ENCODE measurements at places on chromosomes 12 and 14.

DNA sequence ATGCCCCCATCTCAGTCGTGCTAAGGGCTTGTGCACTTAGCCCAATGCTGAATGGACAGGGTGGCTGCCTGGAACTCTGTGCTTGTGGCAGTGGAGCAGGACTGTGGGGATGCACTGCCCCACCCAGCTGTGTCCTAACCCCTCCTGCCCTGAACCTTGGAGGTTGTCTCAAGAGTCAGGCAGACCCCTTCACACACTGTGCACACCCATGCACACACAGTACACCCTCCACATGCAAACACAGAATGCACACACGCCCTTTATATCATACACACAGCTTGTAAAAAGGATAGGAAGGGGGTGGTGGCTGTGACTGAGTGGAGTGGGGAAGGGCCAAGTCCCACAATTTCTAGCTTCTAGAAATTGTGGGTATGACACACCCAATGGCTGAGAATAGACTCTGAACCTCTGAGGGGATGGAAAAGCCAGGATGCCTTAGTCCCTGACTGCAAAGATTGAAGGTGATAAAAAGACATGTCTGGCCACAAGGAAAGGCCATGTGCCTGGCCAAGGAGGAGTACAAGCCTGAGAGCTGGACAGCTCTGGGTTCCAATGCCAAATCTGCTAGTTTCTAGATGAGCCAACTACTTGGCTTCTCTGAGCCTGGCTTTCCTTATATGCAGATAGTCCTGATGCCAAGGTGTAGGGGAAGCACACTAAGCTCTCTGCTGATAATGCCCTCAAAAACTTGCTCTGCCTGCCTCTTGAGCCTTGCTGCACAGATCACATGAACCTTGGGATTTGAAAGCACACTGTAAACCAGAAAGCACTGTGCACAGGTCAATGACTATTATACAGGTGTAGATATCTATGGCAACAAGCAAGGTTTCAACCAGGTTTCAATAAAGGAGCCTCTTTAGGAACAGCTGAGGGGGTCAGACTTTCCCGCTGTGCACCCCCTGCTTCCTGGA is 8.4 kb downstream of the KRT8 start:
- DNase-seq: no peak
- H3K27ac ChIP-seq: no peak overlapping the region
- H3K4me3 ChIP-seq: no peak overlapping the region
- peaks cover 6% of the 10 kb centered on the region for H3K4me1 ChIP-seq

DNA sequence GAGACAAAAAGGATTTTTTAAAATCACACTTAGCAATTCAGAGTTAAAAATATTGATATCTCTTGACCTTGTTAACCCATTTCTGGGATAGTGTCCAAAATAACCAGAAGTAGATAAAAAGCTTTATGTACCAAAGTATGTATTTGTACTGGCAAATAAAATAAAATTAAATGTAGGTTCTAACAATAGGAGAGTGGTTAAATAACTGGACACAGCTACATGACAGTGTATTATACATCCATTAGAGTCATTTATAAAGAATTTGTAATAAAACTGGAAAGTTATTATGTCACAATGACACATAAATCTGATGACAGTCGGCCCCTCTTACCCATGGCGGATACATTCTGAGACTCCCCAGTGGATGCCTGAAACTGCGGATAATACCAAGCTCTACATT is 34.0 kb downstream of the BMAL2 start:
- H3K27ac ChIP-seq: no peak overlapping the region
- H3K36me3 ChIP-seq: peaks cover 7% of the 10 kb centered on the region
- H3K4me1 ChIP-seq: no peaks in the 10 kb centered on the region
- DNase-seq: no peak
- no peak overlapping the region for H3K4me3 ChIP-seq

DNA sequence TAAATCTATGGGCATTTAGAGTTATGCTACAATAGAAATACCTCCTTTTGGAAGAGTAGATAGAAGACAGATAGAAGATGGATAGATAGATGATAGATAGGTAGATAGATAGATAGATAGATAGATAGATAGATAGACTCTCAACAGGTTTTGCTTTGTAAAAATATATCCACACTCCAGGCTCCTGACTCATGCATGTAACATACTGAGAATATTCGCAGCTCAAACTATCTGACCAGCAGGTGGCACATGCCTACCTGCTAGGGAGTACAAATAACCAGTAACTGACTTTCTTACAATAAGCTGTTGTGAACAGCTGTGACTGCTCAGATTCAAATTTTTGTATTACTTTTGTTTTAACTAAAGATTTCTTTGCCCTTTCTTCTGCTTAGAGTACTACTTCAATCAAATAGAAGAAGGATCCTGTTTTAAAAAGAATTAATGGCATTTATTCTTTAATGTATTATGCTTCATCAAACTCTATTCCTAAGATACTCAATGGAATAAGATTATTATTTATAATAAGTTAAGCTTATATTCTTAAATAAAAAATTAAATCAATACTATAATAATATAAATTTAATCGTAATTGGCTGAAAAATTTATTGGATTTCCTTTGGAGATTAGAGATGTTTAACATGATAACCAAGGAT is 15.8 kb upstream of the CPNE8 start:
- H3K36me3 ChIP-seq: no peaks in the 10 kb centered on the region
- no peaks in the 10 kb centered on the region for H3K4me1 ChIP-seq
- no peak overlapping the region for H3K27ac ChIP-seq
- DNase-seq: peak; percentile 60
- H3K4me3 ChIP-seq: no peak overlapping the region

DNA sequence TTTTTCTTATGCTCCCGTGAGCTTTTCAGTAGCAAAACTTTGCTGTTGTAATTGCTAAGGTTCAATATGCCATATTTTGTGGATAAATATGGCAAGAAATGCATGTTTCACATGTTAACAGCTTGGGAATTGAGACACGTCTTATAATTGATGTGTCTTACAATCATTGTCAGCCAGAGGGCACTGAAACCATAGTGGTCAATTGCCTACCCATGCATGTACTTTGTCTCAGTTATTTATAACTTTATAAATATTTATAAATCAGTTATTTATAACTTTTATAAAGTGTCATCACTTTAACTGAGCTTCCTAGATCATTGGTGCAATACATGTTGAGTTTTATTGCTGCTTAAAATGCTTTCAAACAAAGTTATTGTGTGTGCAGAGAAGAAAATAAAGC is 82.0 kb downstream of the CATSPERB start:
- no peak overlapping the region for H3K4me3 ChIP-seq
- no peaks in the 10 kb centered on the region for H3K4me1 ChIP-seq
- peaks cover 3% of the 10 kb centered on the region for H3K36me3 ChIP-seq
- H3K27me3 ChIP-seq: no peaks in the 10 kb centered on the region
- no peak overlapping the region for H3K27ac ChIP-seq

DNA sequence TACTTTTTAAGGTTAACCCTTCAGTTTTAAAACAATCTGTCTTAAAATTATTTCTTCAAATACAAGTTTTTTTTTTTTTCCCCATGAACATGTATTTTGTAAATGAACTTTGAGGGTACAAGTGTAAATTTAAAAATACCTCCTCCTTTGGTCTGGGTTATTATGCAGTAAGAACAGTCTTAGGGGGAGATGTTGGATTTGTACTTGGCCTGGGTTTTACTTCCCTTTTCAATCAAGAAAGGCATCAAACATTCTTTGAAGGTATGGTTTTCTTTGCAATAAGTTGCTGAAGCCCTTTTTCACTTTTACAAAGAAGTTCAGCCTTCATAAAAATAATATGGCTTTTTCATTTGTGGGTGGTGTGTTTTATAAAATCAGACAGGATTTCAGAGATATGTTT is 20.5 kb downstream of the WBP11 start:
- H3K27me3 ChIP-seq: no peaks in the 10 kb centered on the region
- no peak overlapping the region for H3K27ac ChIP-seq
- H3K36me3 ChIP-seq: peaks cover 8% of the 10 kb centered on the region

DNA sequence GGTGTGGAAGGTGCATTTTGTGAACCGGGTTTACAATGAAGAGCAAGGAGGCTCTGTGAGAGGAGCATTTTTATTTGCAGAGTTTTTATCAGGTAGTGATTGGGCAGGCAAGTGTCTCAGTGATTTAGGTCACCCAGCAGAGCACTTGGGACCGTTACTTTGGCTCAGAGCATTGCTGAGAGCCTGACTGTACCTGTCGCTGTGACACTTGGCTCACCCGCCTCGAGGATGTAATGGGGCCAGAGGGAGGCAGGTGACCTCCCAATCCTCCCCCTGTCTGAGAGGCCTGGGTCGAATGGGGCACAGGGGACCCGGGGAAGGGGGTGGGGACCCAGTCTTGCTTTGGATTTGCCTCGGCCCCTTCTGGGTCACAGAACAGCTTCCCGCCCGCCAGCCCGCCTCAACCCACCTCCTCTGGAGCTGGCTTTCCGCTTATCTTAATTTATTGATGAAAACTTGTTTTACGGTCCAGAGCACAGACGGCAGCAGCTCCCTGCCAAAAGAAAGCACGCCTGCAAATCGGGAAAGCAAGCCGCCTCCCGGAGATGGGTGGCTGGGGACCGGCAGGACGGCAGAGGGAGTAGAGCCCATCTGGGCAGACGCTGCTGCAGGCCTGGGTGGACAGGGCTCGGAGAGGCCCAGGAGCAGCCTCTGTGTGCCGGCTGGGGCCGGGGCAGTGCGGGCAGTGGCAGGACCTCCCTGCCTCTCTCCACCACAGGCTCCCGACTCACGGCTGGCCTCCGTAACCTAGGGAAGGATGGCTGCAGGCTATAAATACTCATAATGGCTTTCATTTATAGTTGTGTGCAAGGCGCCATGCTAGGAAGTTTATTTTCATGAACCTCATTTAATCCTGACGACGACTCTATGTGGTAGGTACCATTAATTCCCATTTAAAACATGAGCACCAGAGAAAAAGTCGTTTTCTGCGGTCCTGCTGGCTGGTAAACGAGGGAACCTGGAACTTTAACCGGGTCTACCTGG is 187.1 kb downstream of the TSPAN9 start:
- peaks cover 26% of the 10 kb centered on the region for H3K4me1 ChIP-seq
- peaks cover 15% of the 10 kb centered on the region for H3K27me3 ChIP-seq
- H3K4me3 ChIP-seq: no peak overlapping the region
- no peak for DNase-seq
- peaks cover 31% of the 10 kb centered on the region for H3K36me3 ChIP-seq

- no peak for DNase-seq
- no peaks in the 10 kb centered on the region for H3K4me1 ChIP-seq
- no peaks in the 10 kb centered on the region for H3K27me3 ChIP-seq
- H3K4me3 ChIP-seq: no peak overlapping the region
These were observed 68.2 kb upstream of the OVCH1 start for GRCh38 chr12:29565727-29566126.

DNA sequence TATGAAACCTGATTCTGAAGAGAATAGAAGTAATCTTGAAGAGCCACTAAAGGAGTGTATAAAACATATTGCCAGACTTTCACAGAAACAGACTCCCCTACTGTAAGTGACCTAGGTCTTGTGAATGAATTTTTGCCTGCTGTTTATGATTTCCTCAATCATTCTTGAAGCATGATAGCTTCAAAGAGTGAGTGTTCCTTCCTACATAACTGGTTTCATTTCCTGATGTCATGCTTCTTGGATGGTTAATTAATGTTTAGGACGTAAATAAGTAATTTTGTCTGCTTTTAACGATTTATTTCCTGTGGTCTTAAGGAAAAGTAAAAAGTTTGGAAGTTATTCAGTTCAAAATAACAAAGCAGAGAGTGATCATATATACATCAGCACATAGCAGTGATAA is 129.8 kb downstream of the PIK3C2G start:
- DNase-seq: no peak
- no peaks in the 10 kb centered on the region for H3K4me1 ChIP-seq
- H3K27ac ChIP-seq: no peak overlapping the region
- H3K4me3 ChIP-seq: no peak overlapping the region
- no peaks in the 10 kb centered on the region for H3K36me3 ChIP-seq

- no peak overlapping the region for H3K27ac ChIP-seq
- no peaks in the 10 kb centered on the region for H3K4me1 ChIP-seq
- no peak overlapping the region for H3K4me3 ChIP-seq
- no peaks in the 10 kb centered on the region for H3K27me3 ChIP-seq
These were observed 144.8 kb downstream of the ASCL1 start for GRCh38 chr12:103102225-103102744.

DNA sequence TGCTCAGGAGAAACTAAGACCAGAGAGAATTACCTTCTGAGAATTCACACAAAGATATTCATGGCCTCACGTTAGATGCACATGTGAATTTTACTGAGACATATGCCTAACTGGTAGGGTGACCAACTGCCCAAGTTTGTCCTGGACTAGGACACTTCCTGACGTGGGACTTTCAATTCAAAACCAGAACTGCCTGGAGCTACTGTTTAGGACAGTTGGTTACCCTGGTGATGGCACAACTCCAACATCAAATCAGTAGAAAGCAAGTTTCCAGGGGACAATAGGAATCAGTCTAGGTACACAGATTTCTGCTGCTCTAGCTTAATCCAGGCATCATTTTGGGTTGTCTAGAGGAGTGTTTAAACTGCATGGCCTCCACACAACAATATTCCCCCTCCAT is 178.7 kb downstream of the GXYLT1 start:
- H3K27ac ChIP-seq: no peak overlapping the region
- no peak for DNase-seq
- peaks cover 4% of the 10 kb centered on the region for H3K4me1 ChIP-seq
- H3K36me3 ChIP-seq: no peaks in the 10 kb centered on the region
- H3K4me3 ChIP-seq: no peak overlapping the region

- H3K27ac ChIP-seq: no peak overlapping the region
- no peak for DNase-seq
- no peaks in the 10 kb centered on the region for H3K27me3 ChIP-seq
- no peak overlapping the region for H3K4me3 ChIP-seq
These were observed 28.2 kb downstream of the TBK1 start for GRCh38 chr12:64480148-64480547.

DNA sequence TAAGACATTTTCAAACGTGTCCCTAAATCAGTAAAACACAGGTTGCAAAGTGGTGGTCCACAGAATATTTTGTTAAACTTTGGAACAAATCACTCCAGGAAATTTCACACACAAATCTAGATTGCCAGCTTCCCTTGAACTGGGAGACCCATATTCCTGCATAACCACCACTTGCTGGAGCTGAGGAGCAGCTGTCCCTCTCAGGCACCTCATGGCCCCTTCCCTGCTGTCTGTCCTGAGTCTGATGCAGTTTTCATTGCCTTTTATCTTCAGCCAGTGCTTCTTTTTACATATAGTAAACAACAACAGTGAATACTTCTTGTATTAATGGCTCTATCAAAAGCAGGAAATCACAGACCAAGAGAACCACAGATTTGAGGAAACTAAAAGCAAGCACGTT is 289.3 kb downstream of the MED13L start:
- H3K4me3 ChIP-seq: no peak overlapping the region
- no peak overlapping the region for H3K27ac ChIP-seq
- H3K4me1 ChIP-seq: peaks cover 22% of the 10 kb centered on the region
- peaks cover 2% of the 10 kb centered on the region for H3K27me3 ChIP-seq

DNA sequence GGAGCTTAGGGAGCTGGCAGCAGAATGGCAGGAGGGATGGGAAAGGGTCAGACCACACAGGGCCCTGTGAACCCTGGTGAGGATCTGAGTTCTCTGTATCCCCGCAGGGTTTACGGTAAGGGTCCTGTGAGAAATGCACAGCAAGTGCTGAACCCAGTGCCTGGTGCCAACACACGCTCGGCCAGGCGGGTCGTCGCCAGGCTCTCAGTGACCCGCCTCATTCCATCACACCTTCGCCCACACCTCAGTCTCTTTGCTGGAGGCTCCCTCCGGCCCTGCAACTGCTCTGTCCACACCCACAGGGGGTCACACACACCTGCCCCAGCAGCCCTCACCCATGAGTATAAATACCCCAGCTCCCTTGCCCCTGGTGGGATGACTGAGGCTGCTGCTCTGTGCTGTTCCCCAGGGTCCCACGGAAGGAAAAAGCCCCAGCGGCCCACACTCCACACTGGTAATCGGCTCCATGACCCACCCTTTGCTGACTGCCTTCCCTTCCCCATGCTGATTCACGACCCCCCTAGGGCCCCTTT is 23.1 kb downstream of the CAMKK2 start:
- H3K4me3 ChIP-seq: no peak overlapping the region
- no peak overlapping the region for H3K27ac ChIP-seq

Measured in endothelial cell (in vitro differentiated cells).